Fibroblast of villous mesenchyme (primary cell): ENCODE measurements at places on chromosomes 13 and 19. TPM values are rescaled to one million over a fixed set of nuclear protein-coding genes. Genes with fewer than 3 reads are reported as not detected.
A peak's percentile ranks its signal among the peaks of the same experiment; 100 is the strongest.

ZBTB45 gene
- total RNA-seq, result 4.7 and 6.1 TPM in 2 replicates

- peak; percentile 65 for DNase-seq
Observed at GRCh38 chr13:97000295-97000925, 6.1 kb upstream of the OXGR1 start.

DNA sequence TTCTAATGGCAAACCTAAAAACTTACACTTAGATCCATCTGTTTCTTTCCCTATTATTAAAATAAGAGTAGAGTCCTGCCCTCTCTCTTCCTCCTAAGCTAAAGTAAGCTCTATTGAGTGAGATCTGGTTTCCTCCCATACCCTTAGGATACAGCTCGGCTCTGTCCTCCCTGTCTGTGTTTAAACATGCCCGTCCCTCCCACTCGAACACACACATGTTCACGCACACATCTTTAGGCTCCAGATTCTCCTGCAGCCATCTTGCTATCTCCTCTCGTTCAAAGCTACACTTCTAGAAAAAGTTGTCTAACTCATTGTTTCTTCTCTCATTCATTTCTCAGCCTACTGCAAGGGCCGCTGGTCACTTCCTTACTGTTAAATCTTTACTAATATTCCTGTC, 15.1 kb upstream of the CEBPG start:
- DNase-seq, result no peak

- no peak for DNase-seq
Observed at GRCh38 chr13:98200211-98200878, 23.3 kb upstream of the RNF113B start.

DNA sequence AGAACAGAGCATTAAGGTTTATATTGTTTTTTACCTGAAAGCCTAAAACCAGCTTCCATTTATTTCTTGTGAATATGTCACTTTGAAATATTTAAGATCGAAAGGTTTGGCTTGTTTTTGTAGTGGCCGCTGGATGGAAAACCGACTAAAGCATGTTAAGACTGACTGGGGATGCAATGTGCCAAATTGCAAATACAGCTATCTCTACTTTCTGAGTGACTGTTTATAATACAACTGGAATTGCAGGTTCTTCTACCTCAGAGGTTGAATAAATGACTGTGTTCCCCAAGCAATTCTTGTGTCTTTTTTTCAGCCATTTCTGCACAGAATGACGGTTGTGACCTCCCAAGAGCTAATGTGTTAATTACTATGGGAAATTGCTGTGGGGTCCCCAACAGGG, 50.0 kb upstream of the TMTC4 start:
- no peak for DNase-seq

DNA sequence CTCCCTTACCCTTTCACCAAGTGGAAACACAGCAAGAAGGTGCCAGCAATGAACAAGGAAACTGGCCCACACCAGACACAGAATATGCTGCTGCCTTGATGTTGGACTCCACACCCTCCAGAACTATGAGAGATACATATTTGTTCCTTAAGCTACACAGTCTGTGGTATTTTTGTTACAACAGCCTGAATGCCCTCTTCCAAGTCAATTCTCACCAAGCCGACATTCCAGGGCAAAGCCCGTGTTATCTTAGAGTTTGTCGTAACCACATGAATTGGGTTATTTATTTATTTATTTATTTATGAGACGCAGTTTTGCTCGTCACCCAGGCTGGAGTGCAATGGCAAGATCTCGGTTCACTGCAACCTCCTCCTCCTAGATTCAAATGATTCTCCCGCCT, 14.9 kb downstream of the FGF21 start:
- peak; percentile 53 for DNase-seq

- no peak for DNase-seq
Observed at GRCh38 chr19:32748497-32748896, 28.9 kb downstream of the TDRD12 start.
